ENCODE measurements at places on chromosomes 7 and 10.

- no peak for DNase-seq
Observed at GRCh38 chr7:151790830-151791620, 85.9 kb downstream of the PRKAG2 start.

GRCh38 chr10:97163781-97164501 is 21.8 kb downstream of the SLIT1 start:
- no peak for DNase-seq

- no peak for DNase-seq
Observed at GRCh38 chr7:112386619-112387018, 63.6 kb upstream of the IFRD1 start.

- DNase-seq: no peak
Observed at GRCh38 chr10:71878327-71879034, 27.4 kb upstream of the PSAP start.

GRCh38 chr7:105477908-105478307 is 44.2 kb downstream of the PUS7 start:
- DNase-seq: no peak

DNA sequence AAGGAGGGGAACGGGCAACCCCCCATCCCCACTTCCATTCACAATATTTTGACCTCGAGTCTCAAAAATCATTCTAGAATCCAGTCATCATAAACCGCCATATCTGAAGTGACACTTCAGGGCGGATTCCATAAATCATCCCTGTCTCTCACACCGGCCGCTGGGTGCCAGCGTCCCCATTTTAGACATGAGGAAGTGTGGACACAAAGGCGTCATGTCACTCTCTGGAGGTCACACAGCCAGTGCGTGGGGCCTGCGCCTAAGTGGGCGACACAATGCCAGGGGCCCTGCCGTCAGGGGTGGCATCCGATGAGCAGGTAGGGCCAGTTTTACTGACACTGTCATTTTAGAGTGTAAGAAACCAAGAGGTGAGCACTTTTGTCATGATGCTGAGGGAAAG is 19.5 kb downstream of the KCNH2 start:
- DNase-seq: no peak

DNA sequence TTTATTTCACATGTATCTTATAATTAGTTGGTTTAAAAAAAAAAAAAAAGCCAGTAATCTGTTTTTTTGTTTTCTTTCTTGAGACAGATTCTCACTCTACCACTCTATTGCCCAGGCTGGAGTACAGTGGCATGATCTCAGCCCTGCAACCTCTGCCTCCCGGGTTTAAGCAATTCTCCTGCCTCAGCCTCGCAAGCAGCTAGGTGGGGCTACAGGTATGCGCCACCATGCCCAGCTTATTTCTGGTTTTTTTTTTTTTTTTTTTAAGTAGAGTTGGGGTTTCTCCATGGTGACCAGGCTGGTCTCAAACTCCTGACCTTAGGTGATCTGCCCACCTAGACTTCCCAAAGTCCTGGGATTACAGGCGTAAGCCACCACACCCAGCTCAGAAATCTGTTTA is 34.1 kb upstream of the CAPZA2 start:
- no peak for DNase-seq

- DNase-seq: no peak
Observed at GRCh38 chr7:2602406-2603043, 29.3 kb upstream of the TTYH3 start.

- DNase-seq: no peak
Observed at GRCh38 chr7:70017357-70017756, 419.1 kb downstream of the AUTS2 start.

DNA sequence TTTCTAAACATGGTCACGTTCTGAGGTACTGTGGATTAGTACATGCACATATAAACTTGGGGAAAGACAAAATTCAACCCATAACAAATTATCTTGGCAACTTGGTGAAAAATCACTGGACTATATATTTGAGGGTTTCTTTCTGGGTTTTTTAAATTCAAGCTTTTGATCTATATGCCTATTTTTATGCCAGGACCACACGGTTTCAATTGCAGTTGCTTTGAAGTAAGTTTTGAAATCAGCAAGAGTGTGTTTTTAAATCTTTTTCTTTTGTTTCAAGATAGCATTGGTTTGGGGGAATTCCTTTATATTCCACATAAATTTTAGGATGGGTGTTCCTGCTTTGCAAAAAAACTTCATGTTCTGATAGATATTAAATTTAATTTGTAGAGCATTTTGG is 406.4 kb upstream of the VWC2 start:
- no peak for DNase-seq

GRCh38 chr7:44827567-44827966 is 20.3 kb downstream of the H2AZ2 start:
- DNase-seq: no peak

DNA sequence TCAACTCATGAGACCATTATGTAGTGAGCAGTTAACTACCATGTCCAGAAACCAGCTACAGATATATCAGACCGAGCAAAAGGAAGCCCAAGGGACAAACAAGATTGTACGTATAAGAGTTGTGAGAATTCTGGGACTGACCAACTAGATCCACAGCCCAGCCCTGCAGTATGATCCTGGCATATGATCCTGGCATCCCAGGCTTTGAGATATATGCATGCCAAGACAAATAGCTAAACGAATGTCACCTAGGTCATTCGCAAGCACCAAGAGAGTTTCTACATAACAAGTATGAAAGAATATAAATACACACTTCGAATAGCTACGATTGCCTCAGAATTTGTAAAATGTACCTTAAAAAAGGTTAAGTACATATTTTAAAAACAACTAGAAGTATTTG is 56.4 kb upstream of the PMPCB start:
- no peak for DNase-seq

DNA sequence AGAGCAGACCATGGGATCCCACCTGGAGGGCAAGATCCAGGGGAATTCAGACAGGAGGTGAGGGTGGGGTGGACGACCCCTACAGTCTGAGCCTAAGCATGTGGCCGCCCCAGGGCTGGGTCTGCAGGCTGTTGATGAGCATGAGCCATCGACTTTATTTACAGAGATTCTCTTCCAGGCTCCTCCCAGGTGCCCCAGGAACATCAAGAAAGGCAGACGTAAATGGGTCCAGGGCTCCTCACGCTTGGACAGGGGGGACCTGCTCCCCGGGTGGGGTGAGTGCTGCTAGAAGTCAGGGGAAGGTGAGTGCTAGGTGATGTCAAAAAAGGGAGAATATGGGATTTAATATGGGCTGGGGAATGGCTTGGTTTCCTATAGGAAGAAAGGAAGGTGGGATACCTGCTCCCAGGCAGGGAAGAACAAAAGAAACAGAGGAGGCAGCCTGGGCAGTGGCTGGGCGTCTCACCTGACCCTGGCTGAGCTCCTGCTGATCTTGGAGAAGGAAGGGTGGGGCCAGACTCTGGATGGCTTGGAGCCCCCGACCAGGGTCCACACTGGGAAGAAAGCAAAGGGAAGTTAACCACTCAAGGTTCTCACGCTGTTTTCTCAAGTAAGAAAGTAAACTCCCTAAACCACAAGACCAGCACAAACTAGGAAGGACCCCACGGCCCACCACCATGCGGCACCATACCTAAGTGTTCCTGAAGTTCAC is 162.1 kb upstream of the SHH start:
- no peak for DNase-seq

DNA sequence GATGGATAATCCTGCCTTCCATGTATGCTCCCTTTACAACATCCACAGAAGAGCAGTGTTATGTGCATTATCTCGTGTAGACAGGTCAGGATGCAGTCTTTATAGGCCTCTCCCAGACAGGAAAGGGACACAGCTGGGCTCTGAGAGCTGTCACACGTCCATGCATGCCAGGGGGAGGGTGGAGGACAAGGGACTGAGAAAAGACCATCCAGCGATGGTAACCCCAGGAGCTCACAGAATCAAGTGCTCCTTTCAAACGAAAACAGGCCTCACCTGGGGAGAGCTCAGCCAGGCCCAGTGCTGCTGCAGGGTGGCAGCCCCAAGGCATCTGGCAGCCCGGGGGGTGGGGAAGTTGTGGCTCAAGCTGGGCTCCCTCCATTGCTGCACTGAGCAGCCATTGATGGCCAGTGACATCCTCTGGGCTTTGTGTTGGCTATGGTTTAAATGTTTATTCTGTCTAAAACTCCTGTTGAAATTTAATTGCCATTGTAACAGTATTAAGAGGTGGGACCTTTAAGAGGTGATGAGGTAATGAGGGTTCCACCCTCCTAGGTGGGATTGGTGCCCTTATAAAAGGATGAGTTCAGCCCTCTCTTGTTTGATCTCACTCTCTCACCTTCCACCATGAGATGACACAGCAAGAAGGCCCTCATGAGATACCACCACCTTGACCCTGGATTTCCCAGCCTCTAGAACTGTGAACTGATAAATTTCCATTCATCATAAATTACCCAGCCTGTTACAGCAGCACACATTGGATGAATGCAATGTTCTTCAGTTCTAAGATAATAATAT is 15.7 kb downstream of the JCAD start:
- no peak for DNase-seq

DNA sequence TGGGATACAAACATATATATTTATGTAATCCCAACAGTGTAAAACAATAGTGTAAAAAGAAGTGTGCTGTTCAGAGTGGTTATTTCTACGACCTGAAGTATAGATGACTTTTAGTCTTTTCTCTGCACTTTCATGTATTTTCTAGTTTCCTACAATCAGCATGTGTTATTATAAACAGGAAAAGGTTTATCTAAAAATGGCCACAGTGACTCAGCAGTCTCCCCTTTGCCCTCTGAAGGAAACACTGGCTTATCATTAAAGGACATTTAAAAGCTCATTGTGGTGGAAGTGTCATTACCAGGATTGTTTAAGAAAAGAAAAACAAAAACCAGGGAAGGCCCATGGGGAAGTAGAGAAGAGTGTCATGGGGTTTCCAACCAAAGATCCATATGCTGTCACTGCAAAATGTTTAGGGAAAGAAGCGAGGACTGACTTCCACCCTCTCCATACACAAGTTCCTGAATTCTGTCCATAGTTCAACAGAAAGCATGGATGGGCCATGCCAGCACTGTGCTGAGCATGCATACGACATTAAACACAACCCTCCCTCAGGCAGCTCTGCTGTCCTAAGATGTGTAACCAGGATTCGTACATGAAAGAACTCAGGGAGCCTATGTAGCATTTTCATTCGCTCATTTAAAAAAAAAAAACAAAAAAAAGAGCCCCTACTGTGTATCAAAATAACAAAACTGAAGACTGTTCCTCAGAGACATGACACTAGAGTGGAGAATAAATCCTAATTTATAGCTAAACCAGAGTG is 10.2 kb downstream of the CYREN start:
- DNase-seq: no peak

GRCh38 chr10:123135415-123136141 is at the start of gene HMX3:
Gene HMX3, plus strand, starts transcription at chr10:123135970. Its CDS starts 81 bp downstream, at chr10:123136051.
- DNase-seq: no peak

DNA sequence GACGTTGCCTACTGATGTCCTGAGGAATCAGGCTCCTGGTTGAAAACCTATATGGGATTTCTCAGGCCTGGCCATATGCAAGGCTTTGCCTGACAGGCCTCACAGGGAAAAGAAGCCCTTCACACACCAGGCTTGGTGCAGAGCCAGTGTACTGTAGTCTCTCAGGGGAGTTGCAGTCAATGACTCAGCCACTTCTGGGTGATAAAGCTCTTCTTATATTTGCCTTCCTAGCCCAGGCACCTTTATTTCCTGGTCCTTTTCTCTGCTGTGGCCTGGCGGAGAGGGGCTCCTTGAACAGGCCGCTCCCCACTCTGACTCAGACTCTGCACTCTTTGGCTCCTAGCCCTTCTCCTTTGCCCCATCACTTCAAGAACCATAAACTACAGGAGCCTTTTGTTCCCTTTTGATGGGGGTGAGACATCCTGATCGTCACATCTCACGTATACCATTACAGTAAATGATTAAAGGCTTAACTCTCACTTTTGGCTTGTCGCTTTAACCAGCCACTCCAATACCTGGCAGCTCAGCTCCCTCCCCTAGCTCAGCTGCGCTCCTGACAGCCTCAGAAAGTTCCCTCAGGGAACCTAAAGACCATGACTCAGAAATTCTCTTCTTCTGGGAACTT is 33.5 kb downstream of the DPY19L1 start:
- DNase-seq: no peak

DNA sequence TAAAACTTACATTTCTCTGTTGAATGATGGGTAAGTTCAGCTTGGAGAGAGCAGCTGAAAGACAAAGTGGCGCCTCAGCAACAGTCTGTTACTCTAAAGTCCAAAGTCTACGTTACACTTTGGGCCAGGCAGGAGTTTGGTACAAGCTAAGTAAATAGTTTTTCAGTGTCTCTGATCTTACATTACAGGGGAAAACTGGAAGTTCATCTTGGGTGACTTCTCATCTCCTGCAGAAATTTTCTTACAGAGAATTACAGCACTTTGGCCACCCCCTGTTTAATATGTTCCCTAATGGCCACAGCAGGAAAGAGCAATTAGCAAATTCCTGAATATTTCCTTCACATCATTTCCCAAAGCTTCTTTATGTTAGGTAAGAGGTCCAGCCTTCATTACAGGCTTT is 67.1 kb downstream of the ABCC2 start:
- DNase-seq: no peak

GRCh38 chr7:80661729-80662128 is 23.3 kb downstream of the CD36 start:
- no peak for DNase-seq

DNA sequence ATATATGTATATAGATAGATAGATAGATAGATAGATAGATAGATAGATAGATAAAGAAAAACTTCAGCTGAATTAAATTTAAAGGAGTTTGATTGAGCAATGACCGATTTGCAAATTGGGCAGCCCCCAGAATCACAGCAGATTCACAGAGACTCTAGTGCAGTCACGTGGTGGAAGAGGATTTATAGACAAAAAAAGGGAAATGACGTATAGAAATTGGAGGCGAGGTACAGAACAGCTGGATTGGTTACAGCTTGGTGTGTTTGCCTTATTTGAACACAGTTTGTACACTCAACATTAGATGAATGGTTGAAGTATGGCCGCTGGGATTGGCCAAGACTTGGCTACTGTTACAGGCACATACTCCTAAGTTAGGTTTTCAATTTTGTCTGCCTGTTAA is 8.2 kb upstream of the PODXL start:
- no peak for DNase-seq

DNA sequence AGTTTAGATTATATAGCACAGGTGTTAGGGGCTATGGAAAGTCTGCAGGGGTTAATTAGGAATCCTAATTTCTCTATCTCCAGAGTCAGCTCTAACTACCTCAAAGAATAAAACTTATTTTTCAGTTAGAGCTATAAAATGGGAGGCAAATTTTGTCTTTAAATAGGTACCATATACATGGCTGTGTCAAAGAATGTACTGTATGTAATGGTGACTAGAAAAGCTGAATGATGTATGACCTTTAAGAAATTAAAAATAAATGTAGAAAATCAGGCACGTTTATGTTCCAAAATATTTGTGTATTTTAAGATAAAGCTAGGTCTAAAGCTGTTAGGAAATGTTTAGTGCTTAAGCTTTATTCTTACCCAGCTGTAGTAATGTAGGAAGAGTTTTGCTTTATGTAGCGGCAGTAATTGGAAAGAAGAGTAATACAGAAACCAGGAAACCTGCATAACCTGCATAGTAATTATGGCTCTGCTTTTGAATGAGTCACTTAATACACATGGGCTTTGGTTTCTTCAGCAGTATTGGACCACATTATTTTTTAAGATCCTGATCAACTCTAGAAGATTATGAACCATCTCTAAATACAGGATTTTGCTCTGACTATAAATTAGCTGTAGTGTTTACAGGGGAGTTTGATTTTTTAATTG is 85.0 kb downstream of the KMT2E start:
- no peak for DNase-seq

- DNase-seq: no peak
Observed at GRCh38 chr7:104961821-104962220, 52.2 kb upstream of the KMT2E start.
